ENCODE measurements at places on chromosomes 1 and 21.

GRCh38 chr1:150567717-150568593 is 11.5 kb downstream of the MCL1 start:
- peak; percentile 82 for DNase-seq

DNA sequence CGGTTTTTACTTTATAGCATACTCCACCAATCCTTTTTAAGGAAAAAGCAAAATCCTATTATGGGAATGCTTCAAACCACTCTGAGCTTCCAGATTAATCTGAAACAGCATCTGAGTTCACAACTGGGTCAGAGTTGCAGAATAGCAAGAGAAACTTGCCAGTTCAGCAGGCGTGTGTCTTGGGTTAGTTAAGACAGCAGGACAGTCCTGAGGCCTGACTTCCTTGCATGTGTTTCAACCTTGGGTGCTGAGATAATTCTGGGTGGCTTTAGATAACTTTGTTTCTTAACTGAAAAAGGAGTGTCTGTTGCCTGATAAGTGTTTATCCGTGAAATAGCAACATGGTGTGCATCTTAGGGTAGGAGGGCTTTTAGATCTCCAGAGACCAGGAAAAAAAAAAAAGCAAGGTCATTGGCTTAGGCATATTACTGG is 169.2 kb downstream of the DHRS3 start:
- no peak for DNase-seq

- no peak for DNase-seq
Observed at GRCh38 chr1:209770636-209771415, 13.5 kb downstream of the C1orf74 start.

DNA sequence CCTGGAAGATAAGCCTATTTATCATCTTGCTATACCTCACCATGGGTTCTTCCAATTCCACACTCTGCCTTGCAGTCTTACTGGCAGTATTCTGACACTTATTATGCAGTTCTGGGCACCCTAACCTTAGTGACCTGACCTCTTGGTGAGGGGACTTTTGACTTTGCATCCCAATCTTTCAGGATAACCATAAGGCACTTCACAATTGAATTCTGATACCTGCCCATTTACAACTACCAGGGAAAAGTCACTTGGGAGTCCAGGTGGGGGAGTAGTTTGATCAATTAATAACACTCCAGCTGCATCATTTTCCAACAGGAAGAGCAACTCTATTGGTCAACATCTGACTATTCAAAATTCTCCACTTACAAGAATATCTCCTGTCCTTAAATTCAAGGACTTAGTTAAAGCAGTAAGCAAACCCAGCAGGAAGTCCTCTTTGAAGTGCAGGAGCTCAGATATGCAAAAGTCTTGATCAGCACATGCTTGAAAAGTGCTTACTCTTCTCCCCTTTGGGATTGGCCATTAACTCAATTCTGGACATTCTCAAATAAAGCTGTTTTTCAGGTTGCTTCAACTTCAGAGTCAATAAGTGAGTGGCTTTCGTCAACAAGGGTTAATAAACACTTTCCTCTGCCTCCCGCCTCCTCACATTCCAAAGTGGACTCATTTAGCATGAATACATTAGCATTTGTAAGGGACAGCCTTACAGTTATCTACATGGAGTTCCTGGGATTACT is 177.4 kb upstream of the NRIP1 start:
- no peak for DNase-seq

DNA sequence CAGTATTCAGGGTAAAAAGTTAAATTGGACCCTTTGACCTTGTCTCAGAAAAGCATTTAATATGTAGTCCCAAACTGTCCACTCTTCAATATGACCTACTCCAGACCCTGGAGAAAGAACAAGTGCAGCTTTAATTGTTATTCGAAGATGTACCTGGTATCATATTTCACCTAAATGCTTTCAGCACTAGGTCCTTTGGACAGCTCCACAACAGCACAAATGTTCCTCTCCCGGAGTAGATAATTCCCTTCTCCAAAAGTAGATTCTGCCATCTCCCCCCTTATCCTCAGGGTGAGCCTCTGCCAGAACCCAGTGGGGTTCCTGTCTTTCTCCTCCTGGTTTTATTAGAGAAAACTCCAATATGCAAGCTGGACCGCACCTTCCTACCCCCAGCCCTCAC is 104.5 kb upstream of the AJAP1 start:
- no peak for DNase-seq

DNA sequence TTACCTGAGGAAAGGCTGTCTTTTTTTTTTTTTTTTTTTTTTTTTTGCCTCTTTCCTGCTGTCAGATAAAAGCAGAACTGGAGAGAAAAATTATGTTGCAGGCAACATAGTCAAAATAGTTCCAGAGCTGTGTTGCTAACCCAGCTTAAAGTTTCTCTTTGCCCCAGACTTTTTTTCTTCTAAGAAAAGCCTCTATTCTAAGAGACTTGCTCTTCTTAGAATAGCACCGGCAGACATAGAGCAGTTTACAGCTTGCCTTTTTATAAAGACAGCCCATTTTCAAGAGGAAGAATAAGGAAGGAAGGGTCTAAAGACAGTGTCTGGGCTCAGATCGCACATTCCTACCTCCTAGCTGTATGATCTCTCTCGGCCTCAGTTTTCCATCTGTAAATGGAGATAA is 88.7 kb downstream of the TENT5C start:
- no peak for DNase-seq

- no peak for DNase-seq
Observed at GRCh38 chr1:167601442-167602383, 28.3 kb upstream of the RCSD1 start.

- DNase-seq = no peak
Observed at GRCh38 chr1:53559391-53559815, 100.2 kb downstream of the DMRTB1 start.

GRCh38 chr21:45580576-45581321 is 38.5 kb upstream of the SLC19A1 start:
- DNase-seq = no peak

Data from RCC 7860 (cell line).